Smooth muscle cell of the coronary artery (primary cell): ENCODE measurements at places on chromosomes 12 and 14. TPM values are rescaled to one million over a fixed set of nuclear protein-coding genes. Genes with fewer than 3 reads are reported as not detected.

EDDM3A gene
- total RNA-seq, result not detected in 2 replicates

KRT1 gene
- total RNA-seq, result not detected in 2 replicates

B3GNT4 gene
- total RNA-seq, result 0.08 TPM in 1 of 2 replicates, not detected in the other

LGALS3 gene
- total RNA-seq, result 148 and 210 TPM in 2 replicates

LRIG3 gene
- total RNA-seq, result 8.3 and 74.1 TPM in 2 replicates

OTX2 gene
- not detected in 2 replicates for total RNA-seq

ZNF641 gene
- 8.4 and 18.8 TPM in 2 replicates for total RNA-seq

HCAR2 gene
- under 0.01 TPM in 1 of 2 replicates, not detected in the other for total RNA-seq

DAO gene
- under 0.01 TPM in 1 of 2 replicates, not detected in the other for total RNA-seq

INHBC gene
- not detected in 2 replicates for total RNA-seq

SIX6 gene
- not detected in 2 replicates for total RNA-seq

HOXC9 gene
- total RNA-seq, result 0.08 TPM in 1 of 2 replicates, not detected in the other

PTPRO gene
- total RNA-seq, result 1.1 and 1.2 TPM in 2 replicates

ACOT6 gene
- total RNA-seq, result not detected in 2 replicates

SLC39A5 gene
- not detected in 2 replicates for total RNA-seq

NRXN3 gene
- under 0.01 and 5.1 TPM in 2 replicates for total RNA-seq

AP4S1 gene
- 1.2 and 2.3 TPM in 2 replicates for total RNA-seq

TTC9 gene
- 0.23 TPM in 2 replicates for total RNA-seq

TEP1 gene
- 13.6 and 13.8 TPM in 2 replicates for total RNA-seq

RASSF9 gene
- 1.1 and 1.2 TPM in 2 replicates for total RNA-seq

RESF1 gene
- 6.2 and 20.3 TPM in 2 replicates for total RNA-seq

SART3 gene
- 105 and 247 TPM in 2 replicates for total RNA-seq

DACT1 gene
- 9.8 and 54.6 TPM in 2 replicates for total RNA-seq

TCTN2 gene
- 4.7 and 28.0 TPM in 2 replicates for total RNA-seq

CD69 gene
- total RNA-seq, result under 0.01 TPM in 1 of 2 replicates, not detected in the other

FAM181A gene
- total RNA-seq, result not detected in 2 replicates

AMIGO2 gene
- 0.82 and 123 TPM in 2 replicates for total RNA-seq

SRSF9 gene
- total RNA-seq, result 216 and 271 TPM in 2 replicates

OR10AD1 gene
- not detected in 2 replicates for total RNA-seq

EEF1AKMT3 gene
- total RNA-seq, result 7.8 and 8.5 TPM in 2 replicates

MSI1 gene
- not detected in 2 replicates for total RNA-seq

ATG101 gene
- 109 and 116 TPM in 2 replicates for total RNA-seq

BCL11B gene
- under 0.01 and 0.08 TPM in 2 replicates for total RNA-seq

MTERF2 gene
- total RNA-seq, result 2.6 and 5.4 TPM in 2 replicates

MYF6 gene
- not detected in 2 replicates for total RNA-seq

ASPG gene
- total RNA-seq, result not detected in 2 replicates

MYH6 gene
- total RNA-seq, result under 0.01 TPM in 1 of 2 replicates, not detected in the other

PLEK2 gene
- total RNA-seq, result 2.0 and 18.6 TPM in 2 replicates

PAX9 gene
- 0.12 TPM in 1 of 2 replicates, not detected in the other for total RNA-seq

WIF1 gene
- total RNA-seq, result not detected in 2 replicates

FOXM1 gene
- 0.47 and 3.8 TPM in 2 replicates for total RNA-seq

CDC42BPB gene
- total RNA-seq, result 60.6 and 77.9 TPM in 2 replicates

OVCH1 gene
- total RNA-seq, result 0.70 TPM in 1 of 2 replicates, not detected in the other

SYCP3 gene
- total RNA-seq, result 0.08 and 0.12 TPM in 2 replicates

LRRC9 gene
- total RNA-seq, result not detected in 2 replicates

ZC2HC1C gene
- 0.23 and 0.53 TPM in 2 replicates for total RNA-seq

DBX2 gene
- total RNA-seq, result not detected in 2 replicates

UBE3B gene
- 22.1 and 27.6 TPM in 2 replicates for total RNA-seq

MNAT1 gene
- 11.9 and 38.7 TPM in 2 replicates for total RNA-seq

TEX52 gene
- not detected in 2 replicates for total RNA-seq

IGFBP6 gene
- 364 and 722 TPM in 2 replicates for total RNA-seq

SUDS3 gene
- total RNA-seq, result 24.3 and 25.6 TPM in 2 replicates

KRT2 gene
- total RNA-seq, result not detected in 2 replicates

PRB2 gene
- total RNA-seq, result not detected in 2 replicates

ESRRB gene
- not detected in 2 replicates for total RNA-seq

RTL1 gene
- not detected in 2 replicates for total RNA-seq

FGD4 gene
- total RNA-seq, result 6.4 and 15.6 TPM in 2 replicates
